ENCODE measurements at places on chromosomes 16 and 17. TPM values are rescaled to one million over a fixed set of nuclear protein-coding genes. Genes with fewer than 3 reads are reported as not detected.

DNA sequence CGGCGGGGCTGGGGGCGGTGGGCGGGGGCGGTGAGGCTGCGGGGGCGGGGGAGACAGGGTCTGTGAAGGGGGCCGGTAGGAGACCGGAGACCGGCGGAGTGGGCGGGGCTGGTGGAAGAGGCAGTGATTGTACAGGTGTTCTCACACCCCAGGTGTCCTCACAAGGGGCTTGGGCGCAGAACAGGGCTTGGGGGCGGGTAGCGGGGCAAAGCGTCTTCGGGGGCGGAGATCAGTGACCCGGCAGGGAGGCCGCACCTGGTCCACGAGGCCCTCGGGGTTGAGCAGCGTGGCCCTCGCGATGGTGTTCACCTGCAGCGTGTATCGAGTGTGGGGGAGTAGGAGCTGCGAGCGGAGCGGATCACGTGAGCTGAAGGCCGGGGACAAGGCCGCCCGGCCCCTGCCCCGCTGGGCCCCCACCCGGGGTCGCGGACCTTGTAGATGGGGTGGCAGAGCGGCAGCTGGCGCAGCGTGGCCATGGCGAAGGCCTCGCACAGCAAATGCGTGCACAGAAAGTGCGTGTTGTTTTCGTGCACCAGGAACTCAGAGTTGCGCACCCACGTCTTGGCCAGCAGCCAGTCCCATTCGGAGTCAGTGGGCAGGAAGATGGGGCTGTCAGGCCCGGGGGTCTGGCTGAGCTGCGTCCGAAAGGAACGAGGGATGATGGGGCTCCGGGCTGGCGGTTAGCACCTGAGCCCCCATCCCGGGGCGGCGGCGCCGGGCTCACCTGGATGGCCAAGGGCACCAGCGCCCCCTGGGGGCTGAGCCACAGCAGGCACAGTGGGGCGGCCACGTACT, 8.5 kb downstream of the ALOXE3 start:
- peaks cover 34% of the 10 kb centered on the region for H3K27me3 ChIP-seq
- H3K4me3 ChIP-seq, result peak overlapping the region; percentile 57
- H3K36me3 ChIP-seq, result no peaks in the 10 kb centered on the region
- peaks cover 6% of the 10 kb centered on the region for H3K4me1 ChIP-seq
- DNase-seq, result peak; percentile 79

- no peaks in the 10 kb centered on the region for H3K27me3 ChIP-seq
- H3K27ac ChIP-seq, result no peak overlapping the region
- DNase-seq, result no peak
- no peak overlapping the region for H3K4me3 ChIP-seq
These were observed 6.7 kb downstream of the SHMT1 start for GRCh38 chr17:18356624-18357023.

Gene PFN1
- 1,072 TPM for total RNA-seq

Gene AHSP
- not detected for total RNA-seq

GRCh38 chr17:74569020-74570003, 2.0 kb upstream of the CD300H start:
- no peak overlapping the region for H3K27ac ChIP-seq
- no peak for DNase-seq
- H3K4me3 ChIP-seq, result no peak overlapping the region
- H3K4me1 ChIP-seq, result peaks cover 3% of the 10 kb centered on the region
- H3K27me3 ChIP-seq, result peaks cover 35% of the 10 kb centered on the region

- H3K4me1 ChIP-seq, result peaks cover 51% of the 10 kb centered on the region
- H3K36me3 ChIP-seq, result no peaks in the 10 kb centered on the region
- H3K27me3 ChIP-seq, result no peaks in the 10 kb centered on the region
- no peak for DNase-seq
- H3K27ac ChIP-seq, result no peak overlapping the region
These were observed 19.9 kb upstream of the MMD start for GRCh38 chr17:55441544-55441943.

Gene CNGB1
- total RNA-seq, result not detected

Gene DHRS7C
- total RNA-seq, result not detected

Gene NQO1
- total RNA-seq, result 5.4 TPM

GRCh38 chr17:63381101-63381729, 64.9 kb downstream of the CYB561 start:
- H3K4me3 ChIP-seq, result no peak overlapping the region
- no peak overlapping the region for H3K27ac ChIP-seq
- H3K4me1 ChIP-seq, result no peaks in the 10 kb centered on the region
- no peaks in the 10 kb centered on the region for H3K27me3 ChIP-seq
- DNase-seq, result no peak
- H3K36me3 ChIP-seq, result peaks cover 9% of the 10 kb centered on the region

Gene PHKB
- 94.8 TPM for total RNA-seq

DNA sequence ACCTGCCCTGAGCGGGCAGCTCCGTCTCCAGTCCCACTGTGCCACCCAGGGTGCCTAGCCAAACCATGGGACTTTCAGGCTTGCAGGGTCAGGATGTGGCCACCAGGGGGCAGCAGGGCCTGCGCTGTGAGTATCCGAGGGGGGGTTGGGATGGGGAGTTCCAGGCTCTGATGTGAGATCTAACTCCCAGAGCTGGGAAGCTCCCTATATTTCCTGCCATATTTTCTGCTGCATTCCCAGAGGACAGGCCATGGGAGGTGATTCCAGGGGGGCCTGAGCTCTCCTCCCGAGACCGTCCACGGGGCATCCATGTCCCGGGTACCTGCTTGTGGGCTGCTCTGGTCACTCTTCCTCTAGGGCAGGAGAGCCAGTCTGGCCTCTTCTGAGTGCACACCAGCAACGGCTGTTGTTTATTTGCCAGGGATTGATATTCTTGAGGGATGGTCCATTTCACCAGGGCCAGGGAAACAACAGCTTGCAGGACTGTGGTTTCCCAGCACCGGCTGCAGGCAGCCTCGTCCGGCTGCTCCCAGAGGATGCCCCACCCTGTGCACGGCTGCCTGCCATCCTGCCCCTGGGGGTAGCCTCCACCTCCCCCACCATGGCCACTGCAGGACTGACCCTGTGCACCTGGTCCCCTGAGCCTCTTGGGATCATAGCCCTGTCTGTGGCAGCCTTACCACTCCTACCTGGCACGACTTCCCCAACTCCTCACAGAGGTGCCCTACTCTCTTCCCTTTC, 1.2 kb downstream of the GPR142 start:
- DNase-seq, result peak; percentile 64
- H3K36me3 ChIP-seq, result no peaks in the 10 kb centered on the region
- H3K27ac ChIP-seq, result no peak overlapping the region

- no peak for DNase-seq
- H3K4me1 ChIP-seq, result peaks cover 25% of the 10 kb centered on the region
- H3K4me3 ChIP-seq, result no peak overlapping the region
- no peaks in the 10 kb centered on the region for H3K36me3 ChIP-seq
These were observed 1.8 kb upstream of the QPRT start for GRCh38 chr16:29676989-29677785.

- no peaks in the 10 kb centered on the region for H3K36me3 ChIP-seq
- H3K4me1 ChIP-seq, result peaks cover 2% of the 10 kb centered on the region
- no peak overlapping the region for H3K27ac ChIP-seq
These were observed 56.9 kb upstream of the LHX1 start for GRCh38 chr17:36880268-36880905.

Gene TSPAN10
- total RNA-seq, result 0.95 TPM

- H3K27me3 ChIP-seq, result peaks cover 12% of the 10 kb centered on the region
- peaks cover 1% of the 10 kb centered on the region for H3K36me3 ChIP-seq
- peak overlapping the region; percentile 73 for H3K27ac ChIP-seq
- peak overlapping the region; percentile 63 for H3K4me3 ChIP-seq
These were observed 11.0 kb downstream of the GPRC5C start for GRCh38 chr17:74442670-74443515.

GRCh38 chr16:46743232-46743719, 4.9 kb downstream of the MYLK3 start:
- peak overlapping the region; percentile 86 for H3K4me3 ChIP-seq
- DNase-seq, result peak; percentile 38
- H3K4me1 ChIP-seq, result peaks cover 24% of the 10 kb centered on the region
- no peaks in the 10 kb centered on the region for H3K36me3 ChIP-seq
- peak overlapping the region; percentile 97 for H3K27ac ChIP-seq

Gene MYH2
- not detected for total RNA-seq

DNA sequence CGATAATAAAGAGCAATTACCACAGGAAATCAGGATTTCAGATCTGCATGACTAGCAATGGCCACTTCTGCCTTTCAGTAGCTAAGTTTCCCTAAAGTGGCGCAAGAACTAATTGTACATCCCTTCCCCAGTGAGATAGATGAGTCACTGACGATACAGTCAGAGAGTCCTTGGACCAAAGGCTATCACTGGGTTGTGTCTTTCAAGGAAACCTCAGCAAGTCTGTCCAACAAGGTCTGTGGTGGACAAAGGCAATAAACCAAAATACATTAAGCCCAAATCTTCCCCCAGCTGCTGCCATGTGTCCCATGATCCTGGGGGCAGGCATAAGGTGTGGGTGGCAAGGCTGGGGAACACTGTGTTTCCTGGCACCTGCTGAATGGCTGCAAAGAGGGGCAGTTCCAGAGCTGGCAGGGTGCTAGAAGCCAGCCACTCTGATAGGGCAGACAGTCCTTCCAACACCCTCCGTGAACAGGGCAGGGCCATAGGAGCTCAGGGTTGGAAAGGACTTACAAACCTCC, 20.5 kb upstream of the MTMR4 start:
- DNase-seq, result no peak
- H3K36me3 ChIP-seq, result no peaks in the 10 kb centered on the region
- H3K4me3 ChIP-seq, result no peak overlapping the region
- H3K4me1 ChIP-seq, result peaks cover 6% of the 10 kb centered on the region
- H3K27ac ChIP-seq, result no peak overlapping the region

DNA sequence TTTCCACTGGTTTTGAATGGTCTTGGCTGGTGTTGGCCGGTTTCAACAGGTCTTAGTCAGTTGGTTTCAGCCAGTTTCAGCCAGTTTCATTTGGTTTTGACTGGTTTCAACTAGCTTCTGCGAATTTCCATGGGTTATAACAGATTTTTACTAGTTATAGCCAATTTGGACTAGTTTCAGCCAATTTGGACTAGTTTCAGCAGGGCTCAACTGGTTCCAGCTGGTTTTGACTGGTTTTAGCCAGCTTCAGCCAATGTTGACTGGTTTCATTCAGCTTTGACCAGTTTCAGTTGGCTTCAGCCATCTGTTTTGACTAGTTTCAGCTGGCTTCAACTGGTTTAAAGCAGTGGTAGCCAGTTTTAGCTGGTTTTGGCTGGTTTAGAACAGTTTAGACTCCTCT, 432.6 kb downstream of the UTP18 start:
- peaks cover 2% of the 10 kb centered on the region for H3K27me3 ChIP-seq
- no peak overlapping the region for H3K27ac ChIP-seq
- H3K4me1 ChIP-seq, result no peaks in the 10 kb centered on the region
- H3K36me3 ChIP-seq, result no peaks in the 10 kb centered on the region

DNA sequence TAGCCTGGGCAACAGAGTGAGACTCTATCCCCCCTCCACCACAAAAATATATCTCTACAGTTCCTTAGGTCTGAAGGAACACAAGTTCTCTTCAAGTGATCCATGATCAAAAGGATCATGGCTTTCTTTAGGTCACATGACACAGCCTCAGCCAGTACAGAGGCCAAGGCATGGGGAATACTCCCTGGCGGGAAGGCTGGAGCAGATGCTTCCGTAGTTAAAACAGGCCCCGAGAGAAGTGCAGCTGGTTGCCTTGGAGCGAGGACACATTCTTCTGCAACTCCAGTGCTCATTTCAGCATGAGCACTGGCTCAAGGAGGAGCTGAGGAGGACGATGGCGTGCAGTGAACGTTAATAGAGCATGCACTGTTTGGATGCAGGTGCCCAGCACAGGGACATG, 13.5 kb downstream of the CDIP1 start:
- H3K4me1 ChIP-seq, result peaks cover 27% of the 10 kb centered on the region
- DNase-seq, result no peak

DNA sequence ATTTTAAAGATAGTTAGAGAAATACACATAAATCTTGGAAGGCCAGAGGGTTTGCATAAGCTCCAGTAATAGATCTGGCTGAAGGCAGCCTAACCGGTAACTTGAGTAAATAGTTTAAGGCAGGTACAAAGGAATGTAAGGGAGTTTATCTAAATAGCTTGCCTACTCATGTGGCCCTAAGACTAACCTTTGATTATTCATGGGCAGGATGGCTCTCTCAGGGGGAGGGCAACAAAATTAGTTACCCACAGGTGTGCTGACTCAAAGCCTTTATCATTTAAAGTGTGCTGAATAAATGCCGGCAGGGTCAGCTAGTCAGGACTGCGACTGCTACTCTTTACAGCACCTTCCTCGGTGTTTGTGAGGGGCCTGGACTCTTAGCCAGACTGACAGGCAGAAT, 761.3 kb upstream of the KIF2B start:
- H3K27me3 ChIP-seq, result no peaks in the 10 kb centered on the region
- no peak overlapping the region for H3K4me3 ChIP-seq

Gene SLC38A10
- total RNA-seq, result 75.9 TPM

GRCh38 chr17:6276711-6277110, 158.2 kb downstream of the AIPL1 start:
- no peak overlapping the region for H3K27ac ChIP-seq
- DNase-seq, result no peak
- H3K27me3 ChIP-seq, result peaks cover 6% of the 10 kb centered on the region
- H3K4me1 ChIP-seq, result no peaks in the 10 kb centered on the region

DNA sequence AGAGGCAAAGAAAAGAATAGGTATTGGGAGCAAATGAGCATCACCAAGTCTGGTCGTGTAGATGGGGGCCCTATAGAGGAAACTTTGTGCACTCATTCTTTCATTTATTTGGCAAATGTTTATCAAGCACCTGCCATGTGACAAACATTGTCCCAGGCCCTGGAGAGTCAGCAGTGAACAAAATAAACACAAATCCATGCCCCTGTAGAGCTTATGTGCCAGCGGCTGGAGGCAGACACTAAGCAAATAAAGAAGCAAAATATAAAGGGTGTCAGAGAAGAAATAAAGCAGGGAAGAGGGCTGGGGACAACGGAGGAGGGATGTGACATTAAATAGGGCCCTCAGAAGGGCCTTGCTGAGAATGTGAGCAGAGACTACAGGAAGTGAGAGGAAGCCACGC, 45.5 kb downstream of the KATNIP start:
- H3K36me3 ChIP-seq, result peaks cover 22% of the 10 kb centered on the region
- no peak for DNase-seq
- H3K4me1 ChIP-seq, result peaks cover 4% of the 10 kb centered on the region
- no peak overlapping the region for H3K27ac ChIP-seq

Gene CHST6
- total RNA-seq, result 0.05 TPM

Gene ITGAD
- total RNA-seq, result 0.07 TPM

DNA sequence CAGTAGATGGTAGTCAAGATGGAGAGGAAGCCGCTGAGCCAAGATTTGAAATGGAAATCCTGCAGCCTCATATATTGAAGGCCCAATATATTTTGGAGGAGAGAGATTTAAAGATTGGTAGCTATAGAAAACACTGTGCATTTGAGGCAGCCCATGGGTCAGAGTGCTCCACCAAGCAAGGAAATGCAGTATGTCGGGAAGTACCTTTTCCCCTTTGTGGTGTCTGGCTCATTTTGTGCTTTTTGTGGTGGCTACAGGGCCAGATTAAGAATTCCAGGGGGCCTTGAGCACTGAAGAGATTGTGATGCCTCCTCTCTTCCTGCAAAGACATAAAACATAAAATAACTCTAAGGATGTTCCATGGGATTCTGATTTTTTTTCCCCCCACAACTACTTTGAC, 39.6 kb downstream of the CDRT15 start:
- no peak for DNase-seq
- peaks cover 54% of the 10 kb centered on the region for H3K36me3 ChIP-seq
- no peak overlapping the region for H3K27ac ChIP-seq
- H3K4me1 ChIP-seq, result peaks cover 14% of the 10 kb centered on the region

- no peak overlapping the region for H3K4me3 ChIP-seq
- no peak overlapping the region for H3K27ac ChIP-seq
- H3K36me3 ChIP-seq, result peaks cover 58% of the 10 kb centered on the region
- H3K27me3 ChIP-seq, result no peaks in the 10 kb centered on the region
- peaks cover 26% of the 10 kb centered on the region for H3K4me1 ChIP-seq
- DNase-seq, result no peak
These were observed 14.2 kb upstream of the LASP1NB start for GRCh38 chr17:38911081-38911730.

GRCh38 chr17:66301367-66301863, 998 bp upstream of the PRKCA start:
- H3K4me3 ChIP-seq, result peak overlapping the region; percentile 90
- DNase-seq, result no peak
- H3K27me3 ChIP-seq, result peaks cover 23% of the 10 kb centered on the region

Gene AOC2
- 2.0 TPM for total RNA-seq
